ENCODE measurements at places on chromosomes 7 and 10.

DNA sequence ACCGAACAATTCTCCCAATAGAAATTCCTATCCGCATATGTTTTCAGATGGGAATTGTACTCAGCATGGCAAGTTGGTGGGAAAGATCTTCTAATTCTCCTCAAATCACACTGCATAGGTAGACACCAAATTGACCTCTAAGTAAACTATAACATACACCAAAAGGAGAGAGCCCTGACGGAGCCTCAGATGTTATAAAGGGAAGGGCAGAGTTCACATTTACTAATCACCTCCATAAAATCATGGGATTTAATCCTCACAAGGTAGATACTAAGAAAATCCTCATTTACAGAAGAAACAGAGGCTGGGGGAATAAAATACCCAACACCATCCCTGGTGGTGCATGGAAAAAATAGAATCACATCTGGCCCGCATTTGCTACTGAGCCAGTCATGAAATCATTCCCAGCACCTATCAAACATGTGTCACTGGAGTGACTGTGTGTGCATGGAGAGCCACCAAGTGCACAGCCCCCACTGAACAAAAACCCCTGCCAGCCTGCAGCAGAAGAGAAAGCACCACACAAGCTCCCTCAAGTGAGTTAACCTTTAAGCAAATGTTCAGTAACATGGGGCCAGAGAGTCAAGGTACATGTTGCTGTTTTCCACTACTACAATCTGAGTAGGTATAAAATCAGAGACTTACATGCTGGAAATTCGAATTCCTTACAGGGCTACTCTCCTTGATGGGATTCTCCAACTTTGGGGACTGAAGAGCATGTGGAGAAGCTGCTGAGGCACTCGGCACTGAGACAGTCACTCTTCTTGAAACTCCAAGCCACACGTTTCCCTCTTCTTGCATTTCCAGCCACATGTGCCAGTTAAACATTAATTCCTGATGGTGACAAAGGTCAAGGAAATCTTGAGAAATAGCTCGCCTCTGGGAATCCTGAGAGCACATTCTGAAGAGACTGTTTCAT is at the start of gene DDC:
Gene DDC, minus strand, starts transcription at position 766 of the 919 bp plus-strand sequence. CDS start 21,320 bp downstream, outside the sequence.
- no peak for ATAC-seq

- ATAC-seq, result no peak
These were observed 63.4 kb upstream of the POT1 start for GRCh38 chr7:124992851-124993562.

- ATAC-seq, result no peak
These were observed 177.9 kb downstream of the DNAJB6 start for GRCh38 chr7:157514746-157515145.

DNA sequence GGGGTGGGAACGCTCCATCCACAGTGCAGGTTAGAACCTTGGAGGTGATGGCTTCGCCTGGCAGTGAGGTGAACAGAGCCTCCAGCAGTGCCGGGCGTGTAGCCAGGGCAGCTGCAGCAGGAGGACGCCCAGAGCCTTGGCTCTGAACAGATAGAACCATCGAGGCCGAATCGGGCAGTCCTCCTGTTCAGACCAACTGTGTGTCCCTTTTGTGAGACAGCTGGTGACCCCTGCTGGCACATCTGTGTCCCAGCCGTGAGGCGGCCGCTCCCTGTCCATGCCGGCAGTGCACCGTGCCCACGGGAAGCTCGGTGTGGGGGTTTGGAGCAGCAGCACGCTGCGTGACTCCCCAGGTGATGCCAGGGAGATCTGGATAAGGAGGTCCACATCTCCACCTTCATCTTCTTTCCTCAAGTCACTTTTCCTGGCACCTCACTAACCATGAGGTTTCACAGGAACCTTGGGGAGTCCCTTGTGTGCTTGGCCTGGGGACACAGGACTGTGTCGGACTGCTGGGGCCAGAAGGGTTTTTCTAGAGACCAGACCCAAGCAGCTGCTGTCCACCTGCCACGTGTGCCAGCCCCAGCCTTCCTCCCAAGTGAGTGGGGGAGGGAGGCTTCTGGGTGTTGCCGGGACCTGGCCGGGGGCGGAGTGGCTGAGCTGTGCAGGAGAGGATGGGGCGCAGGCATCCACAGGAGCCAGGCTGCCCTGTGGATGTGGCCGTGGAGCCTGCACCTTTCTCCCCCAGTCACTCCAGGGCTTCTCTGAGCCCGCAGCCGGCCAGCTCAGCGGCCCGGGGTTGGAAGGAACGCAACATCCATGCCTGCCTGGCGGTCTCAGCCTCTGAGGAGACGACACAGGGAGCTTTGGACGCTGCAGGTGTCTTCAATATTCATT is 69.4 kb downstream of the DNAJB6 start:
- no peak for ATAC-seq

- ATAC-seq, result peak; percentile 55
These were observed 21.2 kb downstream of the ZMIZ2 start for GRCh38 chr7:44769776-44770294.

DNA sequence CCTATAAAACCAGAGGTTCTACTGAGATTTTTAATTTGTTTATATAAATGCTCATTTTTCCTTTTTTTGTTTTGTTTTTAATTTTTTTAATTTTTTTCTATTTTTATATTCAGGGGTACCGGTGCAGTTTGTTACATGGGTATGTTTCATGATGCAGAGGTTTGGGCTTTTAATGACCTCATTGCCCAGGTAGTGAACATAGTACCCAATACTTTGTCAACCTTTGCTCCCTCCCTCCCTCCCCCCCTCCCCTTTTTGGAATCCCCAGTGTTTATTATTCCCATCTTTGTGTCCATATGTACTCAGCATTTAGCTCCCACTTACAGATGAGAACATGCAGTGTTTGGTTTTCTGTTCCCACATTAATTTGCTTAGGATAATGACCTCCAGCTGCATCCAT is 94.4 kb upstream of the NEBL start:
- ATAC-seq, result no peak

- peak; percentile 84 for ATAC-seq
These were observed at the start of gene CDCA7L for GRCh38 chr7:21945454-21946221. TSS of gene CDCA7L (minus strand) at chr7:21945899. CDS start at chr7:21945804, 95 bp downstream.

DNA sequence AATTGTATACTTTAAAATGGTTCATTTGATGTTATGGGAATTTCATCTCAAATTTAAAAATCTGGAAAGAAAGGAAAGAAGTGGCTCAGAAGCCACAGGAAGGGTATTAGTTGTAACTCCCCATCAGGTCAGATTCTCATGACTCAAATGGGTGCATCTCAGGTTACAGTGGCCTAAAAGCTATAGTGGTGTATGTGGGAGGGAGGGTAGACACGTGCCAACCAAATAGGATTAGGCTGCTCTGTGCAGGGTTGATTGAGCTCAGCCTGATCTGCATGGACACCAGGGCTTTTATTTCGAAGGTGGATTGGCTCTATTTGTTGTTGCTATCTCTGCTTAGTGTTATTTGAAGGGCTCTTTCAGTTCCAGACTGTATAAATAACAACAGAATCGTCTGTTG is 121.5 kb upstream of the PRR15 start:
- no peak for ATAC-seq

DNA sequence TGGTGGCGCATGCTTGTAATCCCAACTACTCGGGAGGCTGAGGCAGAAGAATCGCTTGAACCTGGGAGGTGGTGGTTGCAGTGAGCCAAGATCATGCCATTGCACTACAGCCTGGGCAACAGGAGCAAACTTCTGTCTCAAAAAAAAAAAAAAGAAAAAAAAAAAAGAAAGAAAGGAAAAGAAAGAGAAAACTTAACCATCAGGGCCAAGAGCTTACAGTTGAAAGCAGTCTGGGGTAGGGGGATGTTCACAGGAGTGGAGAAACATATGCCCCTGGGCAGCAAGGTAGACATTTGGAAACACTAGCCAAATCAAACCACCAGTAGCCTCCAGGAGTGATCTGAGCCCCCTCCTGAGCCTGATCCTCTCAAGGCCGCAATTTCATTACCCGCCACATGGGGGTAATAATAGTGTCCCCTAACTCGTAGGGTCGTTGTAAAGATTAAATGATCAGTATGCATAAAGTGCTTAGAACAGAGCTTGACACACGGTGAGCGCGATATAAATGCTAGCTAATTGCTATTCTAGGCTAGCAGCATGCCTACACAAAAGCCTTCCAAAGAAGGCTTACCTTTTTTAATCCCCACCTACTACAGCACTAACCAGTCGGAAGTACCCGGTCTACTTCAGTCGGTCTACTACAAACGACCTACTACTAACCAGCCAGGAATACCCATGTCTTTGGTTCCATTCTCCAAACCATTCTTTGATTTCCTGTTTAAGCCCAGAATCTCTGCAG is 274.3 kb upstream of the NEBL start:
- ATAC-seq, result no peak

GRCh38 chr10:111545861-111546605 is 469.2 kb downstream of the ADRA2A start:
- no peak for ATAC-seq

DNA sequence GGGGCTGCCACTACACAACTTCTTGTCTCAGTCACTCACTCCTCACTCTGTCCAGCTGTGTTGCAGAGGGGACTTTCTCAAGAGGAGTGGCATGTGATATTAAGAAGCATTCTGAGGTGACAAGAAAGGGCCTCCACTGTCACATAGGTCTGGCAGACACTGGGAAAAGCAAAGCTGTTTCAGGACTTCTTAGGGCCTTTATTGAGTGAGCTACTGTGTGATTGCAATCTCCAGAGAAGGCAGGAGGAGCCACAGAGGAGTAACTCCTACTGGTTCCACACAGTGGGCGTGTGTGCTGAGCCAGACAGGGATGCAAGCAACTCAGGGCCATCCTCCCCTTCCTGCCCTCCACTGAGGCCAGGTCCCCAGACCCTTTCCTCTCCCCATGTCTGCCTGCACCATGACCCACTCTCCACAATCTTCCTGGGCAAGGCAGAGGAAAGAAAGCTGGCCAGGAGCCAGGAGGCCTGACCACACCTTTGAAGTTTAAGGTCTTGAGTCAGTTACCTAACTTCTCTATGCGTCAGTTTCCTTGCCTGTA is 262.0 kb upstream of the ZMIZ1 start:
- ATAC-seq, result no peak

DNA sequence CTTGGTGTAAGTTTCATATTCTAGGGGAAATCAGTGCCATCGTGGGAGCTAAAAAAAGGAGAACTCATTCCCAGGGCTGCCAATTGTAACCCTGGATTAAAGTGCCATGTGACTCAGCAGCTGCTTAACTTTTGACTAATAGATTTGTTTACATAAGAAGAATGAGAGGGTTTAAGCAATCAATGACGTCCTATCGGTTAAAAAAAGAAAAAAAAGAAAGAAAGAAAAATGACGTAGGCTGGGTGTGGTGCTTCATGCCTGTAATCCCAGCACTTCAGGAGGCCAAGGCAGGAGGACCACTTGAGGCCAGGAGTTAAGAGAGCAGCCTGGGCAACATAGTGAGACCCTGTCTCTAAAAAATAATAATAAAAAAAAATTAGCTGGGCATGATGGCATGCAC is 116.2 kb upstream of the AFAP1L2 start:
- no peak for ATAC-seq

DNA sequence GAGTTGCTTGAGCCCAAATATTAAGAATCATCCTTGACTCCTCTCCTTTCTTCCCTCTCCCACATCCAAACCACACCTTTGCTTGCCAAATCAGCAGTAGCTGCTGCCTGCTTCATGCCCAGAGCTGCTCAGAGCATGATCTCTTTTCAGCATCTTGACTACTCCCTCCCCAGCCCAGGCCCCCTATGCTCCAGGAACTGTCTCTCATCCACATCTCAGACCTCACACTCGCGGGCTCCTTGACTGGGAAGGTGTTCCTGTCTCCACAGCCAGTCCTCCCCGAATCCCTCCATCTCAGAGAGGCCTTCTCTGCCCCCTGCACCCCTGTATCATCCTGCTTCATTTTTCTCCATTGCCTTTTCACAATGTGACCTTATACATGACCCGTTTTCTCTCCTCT is 157.0 kb downstream of the DNAJB6 start:
- no peak for ATAC-seq

DNA sequence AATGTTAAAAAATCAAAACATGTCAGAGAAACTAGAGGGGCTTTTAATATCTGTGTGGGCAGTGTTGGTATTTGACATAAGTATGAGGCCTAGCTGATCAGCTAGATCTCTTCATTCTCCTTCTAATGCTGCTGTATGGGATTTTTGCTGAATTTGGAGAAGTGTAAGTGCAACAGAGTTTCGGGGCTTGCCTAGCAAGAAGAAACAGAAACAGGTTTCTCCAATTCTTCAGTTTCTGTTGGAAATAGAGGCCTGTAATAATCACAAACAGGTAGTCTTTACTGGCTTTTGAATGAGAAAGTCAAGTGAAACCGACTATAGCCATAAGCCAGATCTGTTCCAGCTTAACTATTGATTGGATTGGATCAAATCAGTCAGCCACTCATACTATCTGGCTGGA is 96.4 kb upstream of the PCLO start:
- no peak for ATAC-seq

DNA sequence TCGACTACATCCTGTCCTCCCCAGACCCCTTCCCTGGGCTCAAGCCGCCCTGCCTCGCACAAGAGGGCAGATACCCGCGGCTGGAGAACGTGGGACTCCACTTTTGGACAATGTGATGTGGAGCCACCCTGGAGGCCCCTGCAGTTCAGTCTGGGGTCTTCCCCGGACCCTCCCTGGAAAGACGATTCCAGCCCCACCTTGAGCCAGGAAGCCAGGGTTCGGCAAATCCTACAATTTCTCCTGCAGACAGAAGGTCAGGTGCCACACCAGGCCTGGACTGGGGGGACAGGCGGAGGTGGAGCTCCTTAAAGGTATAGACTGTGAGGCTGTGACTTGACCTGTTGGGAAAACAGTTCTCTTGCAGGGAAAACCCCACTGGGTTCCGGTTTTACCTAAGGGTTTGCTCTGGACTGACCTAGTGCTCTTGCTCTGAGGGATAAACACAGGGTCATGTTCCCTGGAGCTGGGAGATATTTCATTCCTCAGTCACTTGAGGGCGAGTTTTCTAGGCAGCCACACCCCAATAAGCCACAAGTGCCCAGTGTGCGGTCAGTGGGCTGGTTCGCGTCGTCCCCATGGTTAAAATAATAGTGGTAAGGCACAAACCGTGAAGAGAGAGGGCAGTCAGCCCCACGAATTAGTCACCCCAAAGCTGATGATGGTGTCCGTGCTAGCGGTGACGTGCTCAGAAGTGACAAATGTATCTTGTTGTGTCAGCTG is 1.6 kb downstream of the FOXL3 start:
- no peak for ATAC-seq

DNA sequence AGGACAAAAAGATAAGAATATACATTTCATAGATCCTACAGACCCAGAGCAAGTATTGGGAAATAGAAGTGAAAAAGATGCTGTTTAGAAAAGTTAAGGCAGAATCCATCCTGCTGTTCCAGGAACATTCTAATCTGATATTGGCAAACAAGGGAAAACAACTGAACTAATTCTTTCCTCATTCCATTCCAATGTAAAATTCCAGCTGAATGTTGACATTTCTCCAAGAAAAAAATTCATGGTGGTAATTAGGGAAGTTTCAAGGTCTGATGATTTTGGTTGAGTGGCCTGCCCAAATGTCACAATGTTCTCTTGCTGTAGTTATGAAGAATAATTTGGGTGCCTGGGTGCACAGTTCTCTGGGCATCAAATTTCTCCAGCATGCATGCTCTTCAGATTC is 15.2 kb downstream of the PIP start:
- no peak for ATAC-seq

GRCh38 chr7:73978661-73979563 is 49.1 kb upstream of the ELN start:
- no peak for ATAC-seq
